SJSA1 (cell line): ENCODE measurements at places on chromosomes 4 and X. TPM values are rescaled to one million over a fixed set of nuclear protein-coding genes. Genes with fewer than 3 reads are reported as not detected.

Gene NDP
- 1.6 TPM in 1 of 2 replicates, not detected in the other for total RNA-seq

Gene ARSJ
- 51.5 and 67.0 TPM in 2 replicates for total RNA-seq

Gene PLS3
- 285 and 317 TPM in 2 replicates for total RNA-seq

Gene TASL
- not detected in 2 replicates for total RNA-seq

Gene ANXA3
- total RNA-seq, result 87.5 and 125 TPM in 2 replicates

GRCh38 chr4:53626491-53626890 is 35.2 kb upstream of the LNX1 start:
- DNase-seq, result no peak

- DNase-seq, result no peak
Observed at GRCh38 chr4:154961263-154961662, 180.2 kb downstream of the RBM46 start.

DNA sequence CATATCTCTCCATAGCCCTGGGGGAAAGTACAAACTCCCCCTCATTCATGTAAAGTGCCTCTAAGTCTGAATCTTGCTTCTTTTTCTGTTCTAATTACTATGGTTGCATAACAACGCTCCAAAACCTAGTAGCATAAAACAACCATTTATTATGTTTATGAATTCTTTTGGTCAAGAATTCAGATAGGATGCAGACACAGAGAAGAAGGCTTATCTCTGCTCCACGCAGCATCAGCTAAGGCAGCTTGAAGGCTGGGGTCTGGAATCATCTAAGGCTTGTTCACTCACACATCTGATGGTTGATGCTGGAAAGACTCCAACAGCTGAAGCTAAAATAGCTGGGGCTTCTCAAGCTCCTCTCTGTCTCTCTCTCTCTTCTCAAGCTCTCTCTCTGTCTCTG is 564.5 kb downstream of the ZNF674 start:
- no peak for DNase-seq

DNA sequence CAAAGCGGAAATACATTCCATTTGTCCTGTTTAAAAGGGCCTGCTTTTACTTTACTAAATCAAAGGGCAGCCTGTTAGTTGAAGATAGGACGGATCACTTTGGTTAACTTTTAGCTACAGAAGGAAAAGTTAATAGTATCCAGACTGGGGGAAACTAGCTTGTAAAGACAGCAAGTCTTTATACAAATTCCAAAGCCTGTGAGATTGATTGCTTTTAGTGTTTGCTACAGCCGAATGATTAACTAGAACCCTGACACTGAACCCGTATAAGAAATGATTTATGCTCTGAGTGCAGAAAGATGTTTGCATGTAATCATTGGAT is 93.4 kb downstream of the FRAS1 start:
- DNase-seq, result no peak

DNA sequence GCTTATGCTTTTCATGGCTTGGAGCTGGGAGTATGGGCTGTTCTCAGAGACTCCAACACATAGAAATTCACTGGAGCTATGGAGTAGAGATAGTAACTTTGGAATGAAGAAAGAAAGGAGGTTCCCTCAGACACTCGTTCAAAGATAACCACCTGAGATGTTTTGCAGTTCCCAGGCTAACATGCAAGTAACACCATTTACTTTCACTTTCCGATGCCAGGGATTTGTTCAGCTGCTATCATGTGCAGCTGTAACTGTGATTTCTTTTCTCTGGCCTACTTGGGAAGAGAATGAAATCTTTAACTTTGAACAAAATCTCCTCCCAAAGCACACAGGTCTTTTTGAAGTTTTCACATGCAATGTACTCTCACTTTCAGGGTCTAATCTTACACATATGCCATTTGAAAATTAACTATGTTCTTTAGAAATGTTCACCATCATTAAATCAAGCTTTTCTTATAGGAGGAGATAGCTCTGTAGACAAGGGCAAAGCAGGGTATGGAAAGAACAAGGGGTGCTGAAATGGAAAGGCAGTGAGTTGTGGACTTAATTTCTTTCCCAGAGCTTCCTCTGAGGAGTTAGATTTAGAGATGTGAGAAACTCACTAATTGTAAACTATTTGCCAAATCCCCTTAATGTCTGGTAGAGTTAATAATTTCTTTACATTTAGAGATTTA is 514.3 kb downstream of the PDHA2 start:
- DNase-seq, result no peak

DNA sequence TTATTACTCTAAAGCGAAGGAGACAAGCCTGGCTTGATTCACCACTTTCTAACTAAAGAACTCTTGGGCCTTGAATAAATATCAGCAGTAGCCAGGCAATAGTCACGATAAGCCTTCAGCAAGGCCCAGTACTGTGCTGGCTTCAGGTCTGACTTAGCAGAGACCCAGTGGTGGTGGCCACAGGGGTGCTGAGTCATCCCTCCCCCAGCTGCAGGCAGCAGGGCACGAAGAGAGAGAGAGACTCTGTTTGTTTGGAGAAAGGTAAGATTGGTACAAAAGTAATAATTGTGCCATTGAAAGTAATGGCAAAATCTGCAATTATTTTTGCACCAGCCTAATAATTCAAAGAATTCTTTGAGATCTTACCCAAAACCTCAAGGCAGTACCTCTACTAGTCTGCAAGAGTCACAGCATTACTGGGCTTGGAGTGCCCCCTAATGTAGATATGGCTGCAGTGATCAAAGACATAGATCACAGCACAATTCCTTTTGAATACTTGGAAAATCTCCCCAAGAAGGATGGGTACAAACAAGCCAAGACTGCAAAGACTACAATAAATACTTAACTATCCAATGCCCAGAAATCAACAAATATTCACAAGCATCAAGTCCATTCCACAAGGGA is 159.5 kb upstream of the USP38 start:
- no peak for DNase-seq

- no peak for DNase-seq
Observed at GRCh38 chr4:82903737-82904136, 3.2 kb downstream of the THAP9 start.

DNA sequence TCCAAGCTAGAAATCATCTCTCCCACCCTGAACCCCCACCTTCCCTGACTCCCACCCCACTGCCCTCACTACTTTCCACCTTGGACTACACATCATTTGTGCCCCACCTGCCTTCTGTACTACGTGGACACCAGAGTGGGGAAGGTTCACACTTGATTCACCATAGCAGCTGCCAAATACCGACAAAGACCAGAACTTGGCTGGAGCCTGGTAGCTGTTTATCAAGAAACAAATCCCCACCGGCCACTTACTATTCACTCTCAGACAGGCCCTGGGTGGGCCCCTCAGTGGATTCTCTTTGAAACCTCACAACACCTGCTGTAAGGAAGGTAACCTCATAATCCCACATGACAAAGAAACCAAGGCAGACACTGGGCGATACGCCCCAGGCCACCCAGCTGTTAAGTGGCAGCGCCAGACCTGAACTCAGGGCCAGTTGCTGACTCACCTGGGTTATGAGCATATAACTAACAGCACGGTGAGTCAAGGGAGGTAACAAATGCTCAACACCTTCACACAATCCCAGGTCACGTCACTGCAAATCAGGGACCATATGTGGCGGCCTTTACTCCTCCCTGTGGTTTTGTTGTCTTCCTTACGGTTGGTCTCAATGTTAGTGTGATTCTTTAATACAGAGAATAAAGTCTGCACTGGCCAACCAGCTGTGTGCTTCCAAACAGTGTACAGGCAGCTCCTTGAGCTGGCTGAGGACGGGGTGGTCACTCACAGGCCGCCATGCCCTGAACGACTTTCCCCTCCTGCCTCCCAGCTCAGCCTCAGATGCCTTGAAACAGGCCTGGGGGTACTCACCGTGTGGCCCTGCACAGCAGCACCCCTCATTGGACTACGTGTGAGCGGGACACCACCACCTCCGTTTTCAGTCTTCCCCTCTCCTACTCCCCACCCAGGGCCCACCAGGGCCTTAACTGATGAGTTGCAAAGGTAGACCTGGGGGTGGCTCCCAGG is 7.5 kb downstream of the WDR1 start:
- no peak for DNase-seq

- DNase-seq, result no peak
Observed at GRCh38 chr4:30789219-30789671, 69.1 kb downstream of the PCDH7 start.

DNA sequence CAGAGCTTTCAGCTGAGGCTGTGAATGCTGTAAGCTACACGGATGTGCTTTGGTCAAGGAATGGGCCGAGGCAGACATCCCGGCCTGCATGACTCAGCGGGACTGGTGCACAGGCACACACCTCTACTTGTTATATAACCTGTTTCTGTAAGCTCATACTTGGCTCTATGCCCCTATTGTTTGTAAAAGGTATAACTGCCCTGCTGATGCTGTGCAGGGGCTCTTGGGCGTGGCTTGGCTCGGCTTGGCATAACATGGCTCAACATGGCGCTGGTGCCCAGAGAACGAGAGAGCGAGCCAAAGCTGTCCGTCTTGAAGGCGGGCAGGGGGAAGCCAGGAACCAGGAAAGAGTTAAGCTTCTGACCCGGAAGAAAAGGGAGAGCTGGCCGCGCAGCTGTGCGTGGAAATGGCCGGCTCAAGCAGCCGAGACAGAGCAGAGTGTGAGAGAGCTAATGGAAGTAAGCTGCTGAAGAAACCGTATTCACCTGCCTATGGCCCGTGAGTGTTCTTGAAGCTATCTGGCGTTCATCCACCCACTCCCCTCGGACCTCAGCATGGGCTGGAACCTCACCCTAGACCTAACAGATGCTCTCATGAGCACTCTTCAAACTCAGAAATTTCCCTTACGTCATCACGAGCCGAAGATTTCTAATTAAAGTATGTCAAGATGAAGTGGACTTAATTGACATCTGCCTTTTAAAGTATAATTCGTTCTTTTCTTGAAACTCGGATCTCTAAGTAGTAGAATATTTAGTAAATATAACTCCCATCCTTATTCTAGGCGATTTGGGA is 286.3 kb upstream of the AGA start:
- no peak for DNase-seq

DNA sequence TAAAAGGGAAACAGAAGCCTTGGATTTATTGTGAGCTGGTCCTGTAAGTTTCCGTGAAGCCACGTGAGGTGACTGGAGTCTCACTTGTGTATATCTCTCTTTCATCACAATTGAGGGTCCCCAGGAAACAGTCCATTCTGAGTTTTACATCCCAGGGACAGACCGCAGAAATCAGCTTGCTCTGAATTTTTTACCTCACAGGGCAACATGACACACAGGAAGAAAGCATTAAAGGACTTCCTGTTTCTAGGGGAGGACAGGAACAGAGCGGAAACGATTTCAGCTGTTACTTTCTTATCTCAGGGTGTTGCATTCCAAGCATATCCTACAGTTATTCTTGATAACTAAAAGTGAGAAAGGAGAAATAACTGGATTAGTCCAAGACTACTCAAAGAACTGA is 553.5 kb downstream of the TRAM1L1 start:
- no peak for DNase-seq

DNA sequence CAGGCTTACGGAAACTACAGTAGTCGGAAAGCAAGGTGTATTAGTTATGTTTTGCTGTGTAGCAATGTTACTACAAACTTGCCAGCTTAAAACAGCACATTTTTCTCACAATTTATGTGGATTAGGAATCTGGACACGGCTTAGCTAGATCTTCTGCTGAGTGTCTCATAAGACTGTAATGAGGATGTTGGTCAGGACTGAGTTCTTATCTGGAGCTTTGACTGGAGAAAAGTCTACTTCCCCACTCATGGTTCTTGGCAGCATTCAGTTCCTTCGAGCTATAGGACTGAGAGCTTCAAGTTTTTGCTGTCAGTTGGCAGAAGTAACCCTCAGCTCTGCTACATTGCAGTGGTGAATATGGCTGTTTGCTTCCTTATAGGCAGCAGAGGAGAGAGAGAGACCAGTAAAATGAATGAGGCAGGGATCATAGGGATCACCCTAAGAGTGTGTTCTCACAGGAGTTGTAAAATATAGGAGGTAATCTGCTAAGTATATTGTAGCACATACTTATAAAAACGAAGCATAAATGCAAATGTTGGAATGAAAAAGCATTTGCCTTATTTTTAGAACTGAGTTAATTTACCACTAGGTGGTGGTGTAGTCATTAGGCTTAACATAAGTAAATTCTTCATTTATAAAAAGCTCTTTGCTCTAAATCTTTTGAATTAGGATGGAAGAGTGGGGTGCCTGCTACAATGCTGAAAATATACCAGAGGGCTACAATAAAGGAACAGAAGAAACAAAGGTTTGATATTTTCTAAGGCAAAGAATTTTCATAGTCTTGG is 38.6 kb downstream of the ALG13 start:
- DNase-seq, result no peak

- no peak for DNase-seq
Observed at GRCh38 chr4:3044870-3045819, 29.2 kb downstream of the HTT-AS start.

DNA sequence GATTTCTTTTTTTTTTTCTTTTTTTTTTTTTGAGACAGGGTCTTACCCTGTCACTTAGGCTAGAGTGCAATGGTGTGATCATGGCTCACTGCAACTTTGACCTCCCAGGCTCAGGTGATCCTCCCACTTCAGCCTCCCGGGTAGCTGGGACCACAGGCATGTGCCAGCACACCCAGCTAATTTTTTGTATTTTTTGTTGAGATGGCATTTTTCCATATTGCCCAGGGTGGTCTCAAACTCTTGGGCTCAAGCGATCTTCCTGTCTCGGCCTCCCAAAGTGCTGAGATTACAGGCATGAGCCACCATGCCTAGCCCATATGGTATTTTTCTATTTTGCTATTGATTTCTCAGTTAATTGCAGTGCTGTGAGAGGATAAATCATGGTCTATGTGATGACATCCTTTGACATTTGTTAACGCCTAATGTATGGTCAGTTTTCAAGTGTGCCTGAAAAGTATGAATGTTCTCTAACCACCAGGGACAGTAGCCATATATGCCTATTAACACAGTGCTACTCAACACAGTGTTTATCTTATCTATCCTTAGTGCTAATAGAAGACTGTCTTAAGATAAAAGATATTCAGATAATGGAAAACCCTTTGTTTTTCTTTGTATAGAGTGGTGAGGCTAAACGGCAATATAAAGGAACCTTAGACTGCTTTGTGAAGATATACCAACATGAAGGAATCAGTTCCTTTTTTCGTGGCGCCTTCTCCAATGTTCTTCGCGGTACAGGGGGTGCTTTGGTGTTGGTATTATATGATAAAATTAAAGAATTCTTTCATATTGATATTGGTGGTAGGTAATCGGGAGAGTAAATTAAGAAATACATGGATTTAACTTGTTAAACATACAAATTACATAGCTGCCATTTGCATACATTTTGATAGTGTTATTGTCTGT is 9.1 kb upstream of the HSPA4L start:
- no peak for DNase-seq
